ENCODE measurements at places on chromosomes 5 and 9. TPM values are rescaled to one million over a fixed set of nuclear protein-coding genes. Genes with fewer than 3 reads are reported as not detected.

The NEURL1B gene
- total RNA-seq: 4.6 TPM

The DMRT3 gene
- total RNA-seq: not detected

The MUSK gene
- not detected for total RNA-seq

The COL15A1 gene
- 0.56 TPM for total RNA-seq

The GLDC gene
- total RNA-seq: 1.7 TPM

The OR1J2 gene
- not detected for total RNA-seq

The CCDC192 gene
- not detected for total RNA-seq

The FREM1 gene
- total RNA-seq: 0.05 TPM

The PCDHGA4 gene
- total RNA-seq: 0.23 TPM

The WNK2 gene
- total RNA-seq: 0.23 TPM

The SV2C gene
- total RNA-seq: 0.14 TPM

The SMIM15 gene
- 26.6 TPM for total RNA-seq

The GFI1B gene
- total RNA-seq: not detected

The NUDCD2 gene
- total RNA-seq: 7.3 TPM

The WDR31 gene
- 0.33 TPM for total RNA-seq

The SELENOP gene
- total RNA-seq: 6.7 TPM

The ARSI gene
- total RNA-seq: 3.3 TPM

The SHOC1 gene
- total RNA-seq: 0.19 TPM

The PCDHB11 gene
- 0.09 TPM for total RNA-seq

The HCN1 gene
- not detected for total RNA-seq

The RBM22 gene
- 22.8 TPM for total RNA-seq

The BAAT gene
- total RNA-seq: 0.05 TPM

The CDH6 gene
- total RNA-seq: 11.3 TPM

The PPP2R2B gene
- not detected for total RNA-seq

The INSL6 gene
- not detected for total RNA-seq

The RNF208 gene
- total RNA-seq: 1.5 TPM

The IGIP gene
- total RNA-seq: 1.1 TPM

The GRM6 gene
- not detected for total RNA-seq

The LHFPL2 gene
- total RNA-seq: 12.4 TPM

The PCDHGA12 gene
- total RNA-seq: 4.7 TPM

The ANGPTL2 gene
- not detected for total RNA-seq
